ENCODE measurements at places on chromosomes 5 and 9.

DNA sequence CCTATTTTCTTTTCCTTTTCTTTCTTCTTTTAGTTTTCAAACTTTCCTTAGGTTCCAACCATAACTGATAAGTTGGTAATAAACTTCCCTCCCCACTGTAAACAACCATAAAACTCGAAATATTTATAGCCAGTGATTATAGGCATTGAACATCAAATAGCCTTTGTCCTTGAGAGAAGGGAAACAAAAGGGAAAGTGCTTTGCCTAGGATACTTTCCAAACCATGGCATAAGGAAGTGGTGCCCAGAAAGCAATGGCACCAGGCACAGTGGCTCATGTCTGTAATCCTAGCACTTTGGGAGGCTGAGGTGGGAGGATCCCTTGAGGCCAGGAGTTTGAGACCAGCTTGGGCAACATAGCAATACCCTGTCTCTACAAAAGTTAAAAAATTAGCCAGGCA, 11.9 kb upstream of the PDLIM4 start:
- no peaks in the 10 kb centered on the region for H3K27me3 ChIP-seq
- no peak overlapping the region for H3K4me3 ChIP-seq
- H3K4me1 ChIP-seq, result no peaks in the 10 kb centered on the region
- H3K36me3 ChIP-seq, result no peaks in the 10 kb centered on the region
- DNase-seq, result no peak

DNA sequence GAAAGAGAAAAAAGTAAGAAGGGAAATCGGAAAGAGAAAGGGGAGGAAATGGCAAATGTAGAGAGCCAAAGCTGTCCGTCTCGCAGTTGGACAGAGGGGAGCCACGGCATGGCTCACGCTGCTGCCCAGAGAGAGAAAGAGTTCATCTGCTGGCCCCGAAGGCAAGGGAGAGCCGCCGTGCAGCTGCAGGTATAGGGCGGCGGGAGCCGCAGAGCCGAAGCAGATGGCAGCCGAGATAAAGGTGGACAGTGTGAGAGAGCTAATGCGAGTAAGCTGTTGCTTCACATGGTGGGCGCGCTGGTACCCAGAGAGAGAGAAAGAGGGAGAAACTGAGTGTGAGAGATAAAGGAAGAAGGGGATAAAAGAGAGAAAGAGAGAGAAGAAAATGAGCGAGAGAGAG, 188.4 kb upstream of the PPP1R26 start:
- H3K27ac ChIP-seq, result no peak overlapping the region
- DNase-seq, result no peak
- peaks cover 31% of the 10 kb centered on the region for H3K4me1 ChIP-seq
- no peak overlapping the region for H3K4me3 ChIP-seq

- peaks cover 11% of the 10 kb centered on the region for H3K4me1 ChIP-seq
- H3K4me3 ChIP-seq, result no peak overlapping the region
- H3K27me3 ChIP-seq, result no peaks in the 10 kb centered on the region
- no peak overlapping the region for H3K27ac ChIP-seq
- no peak for DNase-seq
Measured at GRCh38 chr5:58407042-58407719, 52.7 kb downstream of the PLK2 start.

- 0 out of 2 replicates have a peak, but pooled peaks cover 4% of the 10 kb centered on the region for H3K36me3 ChIP-seq
- H3K4me3 ChIP-seq, result no peak overlapping the region
- DNase-seq, result no peak
- H3K27me3 ChIP-seq, result no peaks in the 10 kb centered on the region
- no peak overlapping the region for H3K27ac ChIP-seq
Measured at GRCh38 chr5:109756543-109757185, 66.9 kb downstream of the MAN2A1 start.

DNA sequence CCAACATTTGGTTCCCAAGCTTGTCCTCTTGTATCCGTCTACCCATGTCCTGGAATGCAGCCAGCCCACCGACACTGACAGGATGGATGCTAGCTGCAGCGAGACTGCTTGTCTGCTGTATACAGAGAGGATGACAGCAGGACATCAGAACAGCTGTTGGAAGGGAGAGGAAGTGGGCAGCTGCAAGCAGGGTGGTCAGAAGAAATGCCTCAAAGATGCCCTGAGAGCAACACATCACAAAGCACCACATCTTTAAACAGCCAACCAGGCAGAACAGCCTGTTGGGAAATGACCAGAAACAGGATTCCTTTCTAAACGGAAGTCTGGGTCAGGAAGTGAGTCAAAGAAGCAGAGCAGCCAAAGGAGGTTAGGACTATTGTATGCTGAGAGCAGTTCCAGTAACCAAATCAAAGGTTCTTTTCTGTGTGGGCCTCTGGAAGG, 219.1 kb downstream of the NDUFS4 start:
- H3K4me1 ChIP-seq, result no peaks in the 10 kb centered on the region
- no peak overlapping the region for H3K4me3 ChIP-seq
- H3K36me3 ChIP-seq, result no peaks in the 10 kb centered on the region
- DNase-seq, result no peak

DNA sequence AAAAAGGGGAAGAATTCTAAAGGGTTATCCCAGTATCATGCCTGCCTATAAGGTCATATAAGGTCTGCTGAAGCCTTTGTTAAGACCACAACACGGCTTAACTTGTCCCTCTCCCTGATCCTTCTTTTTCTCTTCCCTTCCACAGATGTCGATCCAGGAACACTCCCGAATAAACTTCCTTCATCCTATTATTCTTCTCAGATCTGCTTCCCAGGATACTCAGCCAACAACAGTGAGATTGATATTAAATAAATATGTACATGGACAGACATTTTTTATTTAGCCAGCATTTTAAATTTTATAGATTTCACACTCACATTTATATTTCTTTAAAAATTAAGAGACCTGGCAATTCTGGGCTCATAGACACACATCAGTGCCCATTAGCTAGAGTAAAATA, 44.1 kb downstream of the DPYSL3 start:
- H3K4me1 ChIP-seq, result no peaks in the 10 kb centered on the region
- no peak for DNase-seq
- H3K4me3 ChIP-seq, result no peak overlapping the region
- no peaks in the 10 kb centered on the region for H3K27me3 ChIP-seq

- no peaks in the 10 kb centered on the region for H3K36me3 ChIP-seq
- no peak for DNase-seq
- H3K4me1 ChIP-seq, result no peaks in the 10 kb centered on the region
- H3K27me3 ChIP-seq, result no peaks in the 10 kb centered on the region
- H3K4me3 ChIP-seq, result no peak overlapping the region
- H3K27ac ChIP-seq, result no peak overlapping the region
Measured at GRCh38 chr5:164233791-164234190, 728.4 kb downstream of the MAT2B start.

- H3K36me3 ChIP-seq, result no peaks in the 10 kb centered on the region
- no peak overlapping the region for H3K27ac ChIP-seq
- no peaks in the 10 kb centered on the region for H3K27me3 ChIP-seq
Measured at GRCh38 chr9:120376101-120376500, 203.9 kb downstream of the CDK5RAP2 start.

DNA sequence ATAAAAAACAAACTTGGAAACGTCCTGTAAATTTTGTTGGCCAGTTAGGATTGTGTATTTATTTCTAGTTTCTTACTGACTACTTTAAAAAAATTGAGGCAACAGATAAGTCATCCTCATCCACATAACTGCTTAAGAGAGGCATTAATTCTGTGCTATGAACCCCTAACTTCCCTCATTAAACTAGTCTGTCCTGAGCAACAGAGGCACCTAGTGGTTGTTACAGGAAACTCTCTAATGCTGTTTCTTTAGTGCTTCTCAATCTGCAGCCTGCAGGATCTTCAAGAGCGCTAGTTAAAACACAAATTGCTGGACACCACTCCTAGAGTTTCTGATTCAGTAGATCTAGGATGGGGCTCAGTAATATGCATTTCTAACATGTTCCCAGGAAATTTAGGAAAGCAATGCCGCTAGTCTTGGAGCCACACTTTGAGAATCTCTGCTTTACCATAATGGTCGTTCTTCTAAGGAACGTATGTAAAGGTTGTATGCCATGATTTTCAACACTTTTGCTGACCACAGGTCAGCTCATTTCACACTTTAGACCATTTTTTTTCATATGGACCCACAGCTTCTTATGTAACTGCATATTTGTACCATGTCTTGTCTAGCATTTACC, 410.1 kb upstream of the SMARCA2 start:
- no peak overlapping the region for H3K4me3 ChIP-seq
- no peaks in the 10 kb centered on the region for H3K36me3 ChIP-seq
- no peaks in the 10 kb centered on the region for H3K27me3 ChIP-seq
- no peak for DNase-seq

- H3K27ac ChIP-seq, result no peak overlapping the region
- no peak overlapping the region for H3K4me3 ChIP-seq
- H3K4me1 ChIP-seq, result no peaks in the 10 kb centered on the region
- no peak for DNase-seq
Measured at GRCh38 chr5:63935103-63935502, 27.1 kb downstream of the HTR1A start.

DNA sequence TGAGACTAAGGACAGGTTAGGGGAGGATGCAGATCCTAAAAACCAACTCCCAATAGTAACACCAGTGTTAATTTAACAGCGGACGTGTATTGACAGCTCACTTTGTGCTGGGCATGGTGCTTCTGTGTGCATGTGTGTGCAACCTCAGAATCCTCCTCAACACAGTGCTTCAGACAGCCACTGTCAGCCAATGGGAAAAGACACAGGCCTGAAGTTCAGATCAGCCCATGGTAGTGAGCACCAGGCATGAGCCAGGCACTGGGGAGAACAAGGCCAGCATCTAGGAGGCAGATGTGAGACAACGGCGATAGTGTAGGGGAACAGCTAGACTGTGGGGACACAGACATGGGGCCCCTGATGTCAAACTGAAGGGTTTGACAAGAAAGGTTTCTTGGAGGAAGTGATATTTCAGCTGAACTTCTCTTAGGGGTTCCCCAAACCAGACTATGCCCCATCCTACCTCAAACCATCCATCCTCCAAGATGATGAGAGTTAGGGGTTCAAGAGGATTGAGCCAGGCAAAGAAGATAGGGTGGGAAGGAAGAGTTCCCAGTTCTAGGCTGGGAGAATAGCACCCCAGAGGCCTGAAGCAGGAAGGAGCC, 71.5 kb upstream of the PSD2 start:
- no peaks in the 10 kb centered on the region for H3K36me3 ChIP-seq
- no peaks in the 10 kb centered on the region for H3K27me3 ChIP-seq
- no peak overlapping the region for H3K4me3 ChIP-seq
- DNase-seq, result no peak

DNA sequence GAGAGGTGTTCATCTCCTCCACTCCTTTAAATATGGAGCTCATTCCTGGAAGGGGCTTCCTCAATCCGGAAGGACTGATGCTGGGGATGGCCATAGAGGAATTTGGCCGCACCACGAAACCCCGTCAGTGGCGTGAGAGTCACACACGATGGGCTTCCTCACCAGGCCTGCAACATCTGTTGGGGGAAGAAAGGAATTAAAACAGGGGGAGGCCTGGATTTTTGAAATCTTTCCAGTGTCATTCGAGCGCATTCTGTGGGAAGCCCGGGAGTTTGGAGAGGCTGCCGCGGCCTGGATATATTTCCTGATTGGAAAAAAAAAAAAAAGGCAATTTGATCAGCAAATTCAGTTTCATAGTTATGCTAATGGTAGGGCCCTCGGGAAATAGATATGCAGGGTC, 76.3 kb upstream of the ORM1 start:
- no peak for DNase-seq
- no peak overlapping the region for H3K4me3 ChIP-seq
- H3K27me3 ChIP-seq, result no peaks in the 10 kb centered on the region
- no peaks in the 10 kb centered on the region for H3K4me1 ChIP-seq

DNA sequence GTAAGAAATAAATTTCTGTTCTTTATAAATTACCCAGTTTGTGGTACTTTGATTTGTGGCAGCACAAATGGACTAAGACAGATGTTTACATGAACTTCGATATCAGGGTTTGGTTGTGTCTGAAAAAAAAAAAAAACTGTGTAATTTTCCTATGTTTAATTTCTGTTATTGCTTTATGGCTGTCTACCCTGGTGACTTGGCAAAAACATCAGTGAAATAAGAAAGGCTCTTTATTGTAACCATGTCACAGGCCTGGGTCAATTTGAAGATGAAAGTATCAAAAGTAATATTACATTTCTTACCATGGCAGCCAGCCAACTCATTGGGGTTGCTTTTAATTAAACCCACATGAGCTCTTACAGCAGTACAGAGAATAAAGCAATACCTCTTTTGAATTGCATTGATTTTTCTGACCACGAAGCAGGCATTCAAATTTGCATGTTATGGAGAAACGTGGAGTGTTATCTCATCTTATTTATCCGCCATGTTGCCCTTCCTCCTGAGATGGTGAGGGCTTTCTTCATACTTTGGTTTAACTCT, 20.6 kb upstream of the SV2C start:
- H3K4me1 ChIP-seq, result no peaks in the 10 kb centered on the region
- no peak overlapping the region for H3K4me3 ChIP-seq
- H3K36me3 ChIP-seq, result no peaks in the 10 kb centered on the region
- peaks cover 12% of the 10 kb centered on the region for H3K27me3 ChIP-seq
- H3K27ac ChIP-seq, result no peak overlapping the region

DNA sequence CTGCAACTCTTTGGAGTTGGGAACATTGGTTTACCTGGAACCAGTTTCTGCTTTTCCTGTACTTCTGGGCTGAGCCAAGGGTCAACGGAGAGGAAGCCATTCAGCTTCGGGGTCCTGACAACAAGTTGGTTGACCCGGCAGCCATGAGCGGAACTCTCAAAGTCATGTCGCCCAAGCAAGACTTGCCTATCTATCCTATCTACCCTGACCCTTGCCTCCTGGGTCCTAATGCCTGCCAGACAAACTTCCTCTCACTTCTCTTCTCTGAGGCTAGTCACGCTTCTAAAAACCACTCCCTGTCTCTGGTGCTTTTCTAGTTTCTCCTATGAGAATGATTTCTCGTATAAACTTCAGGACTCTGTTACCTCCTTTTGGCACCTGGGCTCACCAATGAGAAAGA, 44.7 kb upstream of the CRHBP start:
- H3K27ac ChIP-seq, result no peak overlapping the region
- H3K4me1 ChIP-seq, result no peaks in the 10 kb centered on the region
- DNase-seq, result no peak
- no peak overlapping the region for H3K4me3 ChIP-seq

- no peaks in the 10 kb centered on the region for H3K27me3 ChIP-seq
- no peak for DNase-seq
- no peak overlapping the region for H3K4me3 ChIP-seq
- no peaks in the 10 kb centered on the region for H3K36me3 ChIP-seq
- no peaks in the 10 kb centered on the region for H3K4me1 ChIP-seq
- H3K27ac ChIP-seq, result no peak overlapping the region
Measured at GRCh38 chr9:2679011-2679410, 38.3 kb upstream of the KCNV2 start.

GRCh38 chr9:81758123-81758797, 68.9 kb upstream of the TLE1 start:
- H3K27ac ChIP-seq, result no peak overlapping the region
- no peaks in the 10 kb centered on the region for H3K27me3 ChIP-seq
- H3K4me1 ChIP-seq, result no peaks in the 10 kb centered on the region
- no peaks in the 10 kb centered on the region for H3K36me3 ChIP-seq
- no peak overlapping the region for H3K4me3 ChIP-seq

All from HCT116 (cell line).